ENCODE measurements at places on chromosomes 1 and 21. TPM values are rescaled to one million over a fixed set of nuclear protein-coding genes. Genes with fewer than 3 reads are reported as not detected.

DNA sequence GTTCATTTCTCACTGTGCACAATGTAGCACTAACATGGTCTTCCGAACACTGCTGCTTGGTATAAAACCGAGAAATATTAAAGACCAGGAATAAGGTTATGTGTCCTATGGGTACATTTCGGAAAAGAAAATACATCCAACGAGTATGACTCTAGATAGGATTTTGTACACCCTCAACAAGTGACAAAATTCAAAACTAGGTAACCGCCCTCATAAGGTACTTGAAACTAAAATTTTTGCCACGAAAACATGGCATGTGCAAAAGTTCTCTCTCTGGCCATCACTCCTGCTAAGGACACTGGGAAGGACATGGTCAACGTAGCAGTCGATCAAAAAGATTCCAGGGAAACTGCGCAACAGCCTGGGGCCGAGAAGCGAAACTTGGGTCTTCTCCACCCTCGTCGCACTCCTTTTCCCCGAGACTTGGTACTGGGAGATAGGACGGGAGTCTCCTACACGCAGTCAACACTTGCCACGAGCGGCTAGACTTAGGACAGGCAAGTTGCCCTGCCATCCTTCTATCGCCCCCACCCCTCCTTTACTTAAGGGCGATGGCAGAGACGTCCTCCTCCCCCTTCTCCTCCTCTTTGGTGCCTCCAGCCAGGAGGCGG, 338 bp upstream of the TOR1AIP1 start:
- peak; percentile 93 for DNase-seq

DNA sequence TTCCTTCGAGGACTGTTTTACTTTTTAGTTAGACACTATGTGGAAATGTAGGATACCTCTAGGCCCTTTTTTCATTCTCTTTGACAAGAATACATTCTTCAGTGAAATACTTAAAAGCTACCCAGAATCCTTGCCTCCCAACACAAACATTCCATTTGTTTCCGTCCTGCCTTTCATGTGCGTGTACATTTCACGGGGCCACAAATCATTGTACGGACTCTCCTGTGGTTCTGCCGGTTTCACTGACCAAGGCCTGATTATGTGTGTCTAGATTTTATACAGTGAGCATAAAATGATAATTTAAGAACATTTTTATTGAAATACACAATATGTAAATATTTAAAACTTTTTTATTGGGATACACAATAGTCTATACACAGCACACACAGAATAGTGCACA, 76.4 kb downstream of the RUNX3 start:
- no peak for DNase-seq

The DCST1 gene
- total RNA-seq, result 0.10 TPM

DNA sequence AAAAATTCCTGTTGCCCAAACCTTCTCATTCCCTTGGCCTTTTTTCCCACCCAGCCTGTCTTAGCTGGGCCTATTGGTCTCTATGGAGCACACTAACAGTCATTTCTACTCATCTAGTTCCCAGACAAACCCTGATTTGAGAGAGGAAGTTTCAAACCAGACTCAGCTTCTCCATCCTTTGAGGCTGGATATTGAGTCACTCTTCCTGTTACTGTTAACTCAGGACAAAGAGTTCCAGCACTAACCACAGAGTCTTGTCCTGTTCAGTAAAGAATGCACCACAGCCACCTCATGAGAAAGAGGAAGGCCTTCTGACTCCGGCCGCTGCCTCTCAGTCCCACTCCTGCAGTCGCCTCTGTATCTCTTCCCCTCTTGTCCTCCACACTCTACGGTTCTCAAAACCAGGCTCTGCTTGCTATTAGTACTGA, 137.8 kb downstream of the PTPRC start:
- no peak for DNase-seq

DNA sequence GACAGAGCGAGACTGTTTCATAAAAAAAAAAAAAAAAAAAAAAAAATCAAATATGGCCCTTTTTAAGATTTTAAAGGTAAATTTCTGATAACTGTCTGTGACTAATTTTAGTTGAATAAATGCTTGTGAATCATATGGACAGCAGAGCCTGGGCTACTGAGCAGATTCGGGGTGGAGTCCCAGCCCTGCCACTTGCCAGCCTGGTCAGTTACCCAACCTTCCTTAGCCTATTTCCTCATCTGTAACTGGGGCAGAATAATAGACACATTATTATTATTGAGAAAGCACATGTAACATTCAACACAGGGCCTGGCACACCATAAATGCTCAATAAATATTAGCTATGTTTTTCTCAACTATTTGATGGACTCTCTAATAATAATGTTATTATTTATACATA, 11.2 kb upstream of the H3-3A start:
- no peak for DNase-seq

The PLPPR5 gene
- 3.2 TPM for total RNA-seq

DNA sequence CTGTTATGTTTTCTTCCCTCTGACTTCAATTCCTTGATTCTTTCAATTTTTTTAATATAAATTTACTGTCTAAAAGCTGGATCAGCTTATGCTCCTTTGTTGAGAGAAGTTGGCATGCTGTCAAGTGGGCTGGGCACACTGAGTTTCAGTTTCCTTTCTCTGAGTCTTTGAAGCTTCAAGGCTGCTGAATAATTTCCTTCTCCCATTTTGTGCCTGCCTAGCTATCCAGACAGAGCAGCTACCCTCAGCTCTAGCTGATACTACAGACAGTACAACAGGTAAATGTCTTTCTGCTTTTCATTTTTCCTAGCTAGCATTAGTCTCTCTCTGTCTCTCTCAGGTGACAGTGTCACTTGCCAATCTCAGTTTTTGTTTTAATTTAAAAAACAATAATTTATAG, at the start of gene IFI44:
Gene IFI44, plus strand, starts transcription at position 204 of the 400 bp plus-strand sequence. CDS start 365 bp downstream, outside the sequence.
- peak; percentile 88 for DNase-seq

The TRIM63 gene
- 4.7 TPM for total RNA-seq

The C8B gene
- total RNA-seq, result not detected

- DNase-seq, result no peak
Observed at GRCh38 chr1:18644446-18644845, 13.8 kb downstream of the PAX7 start.

The RAB25 gene
- total RNA-seq, result 31.7 TPM

DNA sequence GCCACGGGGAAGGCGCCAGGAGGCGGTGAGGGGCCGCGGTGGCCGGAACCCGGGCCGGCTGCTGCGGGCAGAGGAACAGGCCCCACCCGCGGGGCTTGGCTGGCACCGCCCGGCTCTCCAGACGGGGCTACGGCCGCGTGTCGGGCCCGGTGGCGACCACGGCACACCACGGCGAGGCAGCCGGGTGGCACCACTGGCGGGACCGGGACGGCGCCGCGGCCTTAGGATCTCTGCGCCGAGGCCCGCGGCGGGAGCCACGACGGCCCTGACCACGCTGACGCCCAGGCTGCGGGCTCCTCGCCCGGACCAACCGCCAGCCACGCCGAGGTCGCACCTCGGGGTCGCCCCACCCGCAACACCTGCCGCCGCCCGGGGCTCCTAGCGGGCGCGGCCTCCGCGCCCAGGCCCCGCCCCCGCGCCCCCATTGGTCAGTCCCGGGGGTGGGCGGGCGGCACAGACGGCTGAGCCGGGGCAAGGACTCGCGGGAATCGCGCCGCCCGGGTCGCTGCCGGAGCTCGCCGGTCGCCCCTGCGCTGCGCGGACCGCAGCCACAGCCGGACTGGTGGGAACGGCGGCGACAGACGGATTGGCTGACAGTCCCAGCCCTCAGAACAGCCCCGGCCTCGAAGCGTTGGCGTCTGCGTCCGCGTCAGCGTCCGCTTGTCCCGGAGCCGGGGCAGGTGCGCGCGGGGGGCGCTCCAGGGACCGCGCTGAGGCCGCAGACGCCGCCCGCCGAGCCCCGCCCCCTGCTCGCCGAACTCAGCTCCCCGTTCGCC, at the start of gene BMP8A:
Gene BMP8A, plus strand, starts transcription at position 491 of the 776 bp plus-strand sequence. CDS start 356 bp downstream, outside the sequence.
- no peak for DNase-seq

The ZNF648 gene
- total RNA-seq, result 0.89 TPM

The GPN2 gene
- 9.0 TPM for total RNA-seq

DNA sequence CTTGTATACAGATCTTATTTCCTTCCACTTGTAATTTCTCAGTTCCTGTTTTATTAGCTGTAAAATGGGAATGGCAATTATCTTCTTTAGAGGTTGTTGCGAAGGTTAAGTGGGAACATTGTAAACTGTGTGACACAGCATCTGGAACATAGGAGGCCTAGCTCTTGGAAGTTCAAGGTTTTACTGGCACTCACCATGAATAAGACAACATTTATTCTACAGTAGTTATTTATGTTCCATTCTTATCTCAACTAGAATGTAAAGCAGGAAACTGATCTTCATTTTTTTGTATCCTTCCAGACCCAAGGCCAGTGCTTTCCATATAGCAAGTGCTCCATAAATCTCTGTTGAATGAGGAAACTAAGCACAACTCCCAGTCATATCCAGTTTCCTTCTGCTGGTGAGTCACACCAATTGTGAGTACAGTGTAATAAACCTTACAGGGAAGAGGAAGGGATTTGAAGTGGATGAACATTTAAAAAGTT, 1.4 kb downstream of the BCL10 start:
- peak; percentile 18 for DNase-seq

DNA sequence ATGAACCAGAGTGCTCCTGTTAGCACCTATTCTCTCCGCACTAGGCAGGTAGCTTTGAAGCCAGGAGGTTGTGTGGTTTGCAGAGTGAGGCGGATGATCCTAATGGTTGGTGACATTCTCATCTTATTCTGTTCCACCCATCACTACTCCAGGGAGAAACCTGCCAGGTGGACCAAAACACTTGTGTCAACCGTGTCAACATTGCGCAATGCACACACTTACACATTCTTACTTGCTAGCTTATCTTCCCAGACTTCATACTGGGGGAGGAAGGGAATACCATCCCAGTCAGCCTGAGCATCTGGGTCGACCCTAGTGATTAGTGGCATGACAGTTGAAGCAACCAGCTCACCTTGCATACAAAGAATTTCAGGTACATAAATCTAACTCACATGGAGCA, 236.9 kb downstream of the RPS6KC1 start:
- DNase-seq, result no peak

- no peak for DNase-seq
Observed at GRCh38 chr1:111720274-111720976, 18.8 kb downstream of the INKA2 start.

DNA sequence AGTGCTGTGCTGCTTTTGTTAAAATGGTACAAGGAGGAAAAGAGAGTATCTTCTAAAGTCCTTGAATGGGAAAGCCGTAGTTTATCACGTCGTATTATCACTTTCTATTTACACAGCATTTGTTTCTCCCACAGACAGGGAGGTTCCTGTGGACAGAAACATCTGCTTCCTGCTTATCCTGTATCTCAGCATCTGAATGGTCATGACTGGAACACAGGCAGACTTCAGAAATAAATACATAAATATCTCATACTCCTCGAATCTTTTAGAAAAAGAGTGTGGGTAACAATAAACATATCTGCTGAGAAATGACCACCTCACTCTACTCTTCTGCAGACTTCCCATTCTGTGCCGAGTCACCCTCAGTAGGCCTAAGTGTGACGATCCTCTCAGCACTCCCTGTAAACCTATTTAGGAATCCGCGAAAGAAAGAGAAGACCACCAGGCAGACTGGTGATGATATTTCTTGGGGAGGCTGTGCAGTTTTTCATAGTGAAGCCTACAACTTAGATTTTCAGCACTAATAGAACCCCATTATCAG, 393.5 kb downstream of the SMYD3 start:
- DNase-seq, result no peak

The CRYZ gene
- 30.4 TPM for total RNA-seq

The KCNT2 gene
- 5.1 TPM for total RNA-seq

The C1orf94 gene
- total RNA-seq, result 0.10 TPM

The NR1I3 gene
- not detected for total RNA-seq

GRCh38 chr21:35111321-35111930, 62.3 kb upstream of the RUNX1 start:
- no peak for DNase-seq

GRCh38 chr1:73564294-73564693, 633.7 kb downstream of the LRRIQ3 start:
- no peak for DNase-seq

DNA sequence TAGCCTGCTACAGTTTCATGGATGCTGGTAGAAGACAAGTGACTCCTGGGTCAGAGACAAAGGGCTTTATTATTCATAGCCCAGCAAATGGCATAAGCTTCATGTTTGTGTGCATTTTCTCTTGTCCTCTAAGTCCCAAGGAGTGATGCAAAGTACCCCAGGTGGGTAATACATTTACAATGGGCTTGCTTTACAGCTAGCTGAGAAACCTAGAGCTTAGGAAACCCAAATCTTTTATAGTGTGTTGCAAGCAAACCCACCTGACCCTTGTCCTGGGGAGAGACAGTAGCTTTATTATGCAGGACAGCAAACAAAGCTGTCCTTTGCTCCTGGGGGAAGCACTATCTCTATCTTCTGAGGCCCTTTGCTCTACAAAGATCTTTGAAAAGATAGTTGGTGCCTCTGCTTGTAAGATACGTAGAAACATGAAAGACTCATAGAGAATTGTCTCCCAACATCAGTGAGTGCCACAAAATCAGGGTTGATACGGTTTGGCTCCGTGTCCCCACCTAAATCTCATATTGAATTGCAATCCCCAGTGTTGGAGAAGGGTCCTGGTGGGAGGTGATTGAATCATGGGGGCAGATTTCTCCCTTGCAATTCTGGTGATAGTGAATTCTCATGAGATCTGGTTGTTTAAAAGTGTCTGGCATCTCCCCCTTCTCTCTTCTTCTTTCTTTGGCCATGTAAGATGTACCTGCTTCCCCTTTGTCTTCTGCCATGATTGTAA, 315.8 kb upstream of the USP24 start:
- DNase-seq, result no peak

The ESPN gene
- 6.4 TPM for total RNA-seq

DNA sequence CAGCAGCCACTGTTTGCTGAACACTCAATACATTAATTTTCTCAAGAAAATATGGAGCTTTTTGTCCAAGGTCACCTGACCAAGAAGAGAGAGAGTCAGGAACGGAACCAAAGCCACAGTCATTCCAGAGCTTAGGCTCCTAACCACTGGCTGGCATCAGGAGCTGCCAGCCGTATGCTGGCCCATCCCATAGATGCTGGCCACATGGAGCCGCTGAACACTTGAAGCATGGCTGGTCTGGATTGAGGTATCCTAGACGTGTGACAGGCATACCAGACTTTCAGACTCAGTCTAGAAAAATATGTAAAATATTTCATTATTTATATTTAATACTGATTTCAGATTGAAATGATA, 458.7 kb downstream of the MATN1 start:
- no peak for DNase-seq

GRCh38 chr1:169676001-169676400, 35.4 kb downstream of the SELL start:
- no peak for DNase-seq

DNA sequence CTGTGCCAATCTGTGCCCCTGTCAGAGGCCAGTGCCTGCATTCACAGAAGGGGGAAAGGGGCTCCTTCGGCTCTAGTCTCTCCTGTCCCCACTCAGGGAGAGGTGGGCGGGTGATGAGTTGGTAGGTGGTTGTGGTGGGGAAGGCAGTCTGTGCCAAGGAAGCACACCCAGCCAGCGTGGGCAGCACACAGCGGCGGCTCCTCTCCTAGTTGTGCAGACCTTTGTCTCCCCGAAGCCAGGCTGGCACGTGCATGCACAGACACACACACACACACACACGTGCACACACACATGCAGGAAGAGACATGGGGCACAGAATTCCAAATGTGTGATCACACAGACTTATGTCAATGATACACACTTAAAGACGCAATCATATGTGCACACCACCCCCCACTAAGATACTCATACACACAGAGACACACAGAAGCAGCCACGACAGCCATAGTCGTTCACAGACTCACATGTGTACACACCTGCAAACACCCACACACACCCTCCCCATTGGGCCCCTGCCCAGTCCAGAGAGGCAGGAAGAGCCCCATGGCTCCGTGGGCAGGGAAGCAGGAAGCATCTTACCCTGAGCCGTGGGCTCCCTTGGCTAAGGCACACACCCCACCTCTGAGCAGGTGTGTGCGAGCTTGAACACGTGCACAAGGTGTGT, 16.4 kb downstream of the RIMS3 start:
- no peak for DNase-seq
